Fibroblast of skin of right quadriceps (primary cell): ENCODE measurements at places on chromosomes 7 and 10.
A peak's percentile ranks its signal among the peaks of the same experiment; 100 is the strongest.

DNA sequence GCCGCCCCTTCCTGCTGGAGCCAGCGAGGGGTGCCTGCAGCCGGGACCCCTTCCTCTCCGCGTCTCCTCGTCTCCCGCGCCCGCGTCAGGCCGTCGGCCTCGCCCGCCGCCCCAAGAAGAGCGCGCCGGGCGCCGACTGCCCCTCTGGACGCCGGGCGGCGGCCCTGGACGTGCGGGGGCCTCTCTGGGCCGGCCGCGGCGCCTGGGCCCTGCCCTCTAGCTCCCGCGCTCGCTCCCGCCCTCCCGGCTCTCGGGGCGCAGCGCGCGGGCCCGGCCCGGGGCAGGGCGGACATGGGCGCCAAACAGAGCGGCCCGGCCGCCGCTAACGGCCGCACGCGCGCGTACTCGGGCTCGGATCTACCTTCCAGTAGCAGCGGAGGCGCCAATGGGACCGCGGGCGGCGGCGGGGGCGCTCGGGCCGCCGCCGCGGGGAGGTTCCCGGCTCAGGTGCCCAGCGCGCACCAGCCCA lies 704 bp downstream of the ZNRF2 start:
- peak; percentile 13 for DNase-seq

GRCh38 chr10:86481761-86482160 lies 39.8 kb downstream of the WAPL start:
- DNase-seq = no peak

DNA sequence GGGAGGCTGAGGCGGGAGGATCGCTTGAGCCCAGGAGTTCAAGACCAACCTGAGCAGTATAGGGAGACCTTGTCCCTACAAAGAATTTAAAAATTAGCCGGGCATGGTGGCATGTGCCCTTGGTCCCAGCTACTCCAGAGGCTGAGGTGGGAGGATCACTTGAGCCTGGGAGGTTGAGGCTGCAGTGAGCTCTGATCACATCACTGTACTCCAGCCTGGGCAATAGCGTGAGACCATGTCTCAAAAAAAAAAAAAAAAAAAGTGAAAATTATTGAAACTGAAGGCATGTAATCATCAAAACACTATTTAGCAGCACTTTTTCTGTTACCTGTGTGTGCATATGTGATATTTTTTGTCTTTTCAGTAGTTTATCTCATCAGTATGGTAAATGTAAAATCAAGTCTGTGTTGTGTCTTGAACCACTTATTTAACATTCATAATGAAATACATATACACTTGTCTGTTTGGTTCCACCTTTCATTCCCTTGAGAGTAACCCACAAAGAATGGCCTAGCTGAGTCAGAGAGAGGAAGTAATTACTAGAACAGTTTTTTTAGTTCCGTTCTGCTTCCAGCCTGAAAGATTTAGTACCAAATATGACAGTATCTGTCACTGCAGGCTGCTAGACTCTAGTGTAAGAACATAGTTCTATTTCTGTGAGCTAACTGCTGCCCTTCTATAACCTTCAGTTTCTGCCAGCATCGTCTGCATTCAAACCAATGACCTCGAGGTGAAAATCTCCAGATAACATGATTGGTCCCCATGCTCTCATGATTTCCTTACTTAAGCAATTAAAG lies 68.6 kb downstream of the MMRN2 start:
- peak; percentile 76 for DNase-seq

DNA sequence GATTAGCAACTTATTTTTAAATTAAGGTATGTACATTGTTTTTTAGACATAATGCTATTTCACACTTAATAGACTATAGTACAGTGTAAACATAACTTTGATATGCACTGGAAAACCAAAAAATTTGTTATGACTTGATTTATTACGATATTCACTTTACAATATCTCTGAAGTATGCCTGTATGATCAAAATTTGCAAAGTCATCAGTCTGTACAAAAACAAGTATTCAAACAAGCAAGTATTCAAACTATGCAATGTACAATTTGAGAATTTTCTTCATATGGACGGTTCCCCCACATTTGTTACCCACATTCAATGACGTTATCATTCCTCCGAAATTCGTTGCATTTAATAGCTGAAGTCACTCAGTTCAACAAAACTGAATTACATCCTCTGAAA lies 147.9 kb downstream of the AVL9 start:
- no peak for DNase-seq

DNA sequence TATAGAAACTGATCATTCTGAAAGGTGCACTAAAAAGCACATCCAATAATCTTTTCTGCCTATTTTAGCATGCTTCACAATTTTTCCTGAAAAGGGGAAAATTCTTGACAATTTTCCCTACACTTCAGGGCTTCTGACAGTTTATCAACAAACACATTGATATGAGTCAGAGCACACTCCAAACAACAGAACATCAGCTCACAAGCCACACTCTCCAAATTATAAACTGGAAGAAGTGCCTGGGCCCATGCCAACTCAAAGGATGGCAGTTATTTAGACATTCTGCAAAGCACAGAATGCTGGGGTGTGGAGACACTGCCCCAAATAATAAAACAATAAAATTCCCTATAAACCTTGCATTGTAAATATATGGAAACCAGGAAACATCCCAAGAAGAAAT lies 90.8 kb downstream of the ELAPOR2 start:
- no peak for DNase-seq

DNA sequence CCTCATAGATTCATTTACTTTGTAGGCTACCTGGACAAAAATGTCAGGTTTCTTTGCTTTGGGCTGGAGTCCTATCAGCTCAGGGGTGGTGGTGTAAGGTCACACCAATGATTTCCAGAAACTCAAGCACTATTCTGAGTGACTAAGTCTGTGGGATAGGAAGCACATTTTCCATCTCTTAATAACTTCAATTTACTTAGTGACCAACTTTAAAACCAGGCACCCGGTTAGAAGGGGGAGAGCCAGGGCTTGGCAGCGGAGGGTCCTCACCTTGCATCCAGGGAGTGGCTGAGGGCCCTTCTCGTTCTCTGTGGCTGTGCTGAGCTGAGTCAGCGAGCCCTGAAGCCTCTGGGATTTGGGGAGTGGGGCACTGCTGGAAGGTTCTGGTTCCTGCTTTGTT lies 6.7 kb downstream of the CHST3 start:
- no peak for DNase-seq

DNA sequence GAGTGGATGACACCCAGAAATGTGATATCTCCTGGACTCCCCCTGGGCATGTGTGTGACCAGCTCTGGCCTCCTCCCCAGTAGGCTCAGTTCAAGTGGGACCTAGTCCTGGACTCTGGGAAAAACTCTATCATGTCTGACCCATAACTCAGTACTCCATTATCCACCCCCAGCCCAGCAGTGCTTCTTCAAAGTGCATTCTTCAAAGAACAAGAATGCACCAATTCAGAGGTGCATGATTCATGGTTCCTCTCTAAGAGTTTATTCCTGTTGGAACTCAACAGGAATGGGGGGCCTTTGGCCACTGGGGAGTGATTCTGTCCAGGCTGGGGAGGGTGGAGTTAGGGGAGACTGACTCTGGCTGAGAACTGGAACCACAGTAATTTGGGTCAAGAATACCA lies 173.6 kb upstream of the CXCL12 start:
- peak; percentile 32 for DNase-seq

GRCh38 chr7:40546616-40547501 lies 412.1 kb downstream of the SUGCT start:
- DNase-seq = peak; percentile 9

GRCh38 chr10:20313665-20314064 lies 497.4 kb downstream of the PLXDC2 start:
- no peak for DNase-seq
